AG10803 (cell line): ENCODE measurements at places on chromosomes 1 and 21.
A peak's percentile ranks its signal among the peaks of the same experiment; 100 is the strongest.

- no peak for DNase-seq
These were observed 78.0 kb downstream of the BCAR3 start for GRCh38 chr1:93603601-93604000.

- no peak for DNase-seq
These were observed 13.6 kb upstream of the CEP85 start for GRCh38 chr1:26220199-26220912.

- DNase-seq, result peak; percentile 90
These were observed 221.4 kb downstream of the HLX start for GRCh38 chr1:221100611-221101010.

DNA sequence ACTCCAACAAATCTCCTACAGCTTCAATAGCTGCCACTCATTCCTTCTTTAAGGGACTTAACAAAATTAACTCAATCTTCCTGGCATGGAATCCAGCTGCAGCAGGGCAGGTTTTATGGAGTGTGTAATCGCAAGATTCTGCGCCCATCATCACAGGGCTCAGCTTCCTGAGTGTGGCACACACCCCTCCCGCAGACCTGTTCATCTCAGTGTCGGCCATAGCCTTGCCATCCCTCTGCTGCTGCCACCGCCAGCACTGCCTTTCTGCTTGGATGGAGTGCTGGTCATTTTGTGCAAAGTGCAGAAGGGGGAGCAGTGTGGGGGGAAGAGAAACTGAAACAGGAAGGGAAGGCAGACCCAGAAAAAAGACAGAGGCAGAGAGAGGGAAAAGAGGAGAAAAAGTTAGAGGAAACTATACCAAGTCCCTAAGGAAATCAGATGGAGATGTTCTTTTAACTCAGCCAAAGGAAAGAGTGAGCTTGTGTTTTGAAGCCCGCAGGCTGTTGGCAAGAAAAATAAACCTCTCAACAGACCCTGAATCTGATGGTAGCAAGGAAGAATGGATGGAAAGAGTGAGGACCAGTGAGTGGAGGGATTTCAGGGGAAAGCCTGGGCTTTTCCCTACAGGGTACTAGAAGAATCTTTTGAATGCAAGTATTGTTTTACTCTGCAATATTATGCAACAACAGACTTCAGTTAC is 324.2 kb downstream of the SEC16B start:
- no peak for DNase-seq

DNA sequence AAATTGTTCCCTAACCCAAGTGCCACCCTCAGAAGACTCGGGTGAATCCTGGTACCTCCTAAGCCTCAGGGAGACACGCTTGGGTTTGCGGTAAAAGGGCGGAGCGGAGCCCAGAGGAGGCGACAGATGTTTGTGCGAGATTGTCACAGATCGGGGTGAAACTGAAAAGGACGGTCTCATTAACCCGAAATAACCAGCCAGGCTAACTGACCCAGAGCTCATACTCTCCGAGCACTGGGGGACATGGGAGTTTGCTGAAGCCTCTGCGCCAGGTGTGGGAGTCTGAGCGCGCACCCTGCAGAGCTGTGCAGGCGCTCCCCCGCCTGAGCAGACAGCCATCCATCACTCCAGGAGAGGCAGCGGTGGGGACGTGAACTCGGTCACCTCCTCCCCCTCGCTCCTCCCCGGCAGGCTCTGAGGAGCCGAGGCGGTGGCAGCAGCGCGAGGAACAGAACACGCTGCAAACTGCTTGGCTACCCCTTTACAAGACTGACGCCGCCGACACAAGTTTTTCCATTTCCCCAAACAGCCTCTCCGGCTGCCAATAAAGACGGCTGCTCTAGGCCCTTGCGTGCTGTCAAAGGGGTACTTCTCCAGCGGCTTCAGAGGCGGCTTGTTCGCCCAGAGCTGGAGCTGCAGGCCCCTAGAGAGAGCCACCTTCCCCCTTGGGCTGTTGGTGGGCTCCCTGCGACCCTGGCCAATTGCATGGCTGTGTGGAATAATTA is 43.5 kb downstream of the RRAGC start:
- DNase-seq, result no peak

GRCh38 chr1:14969006-14969405 is 184.5 kb upstream of the TMEM51 start:
- peak; percentile 23 for DNase-seq

- no peak for DNase-seq
These were observed 87.5 kb downstream of the RWDD3 start for GRCh38 chr1:95321531-95321930.

DNA sequence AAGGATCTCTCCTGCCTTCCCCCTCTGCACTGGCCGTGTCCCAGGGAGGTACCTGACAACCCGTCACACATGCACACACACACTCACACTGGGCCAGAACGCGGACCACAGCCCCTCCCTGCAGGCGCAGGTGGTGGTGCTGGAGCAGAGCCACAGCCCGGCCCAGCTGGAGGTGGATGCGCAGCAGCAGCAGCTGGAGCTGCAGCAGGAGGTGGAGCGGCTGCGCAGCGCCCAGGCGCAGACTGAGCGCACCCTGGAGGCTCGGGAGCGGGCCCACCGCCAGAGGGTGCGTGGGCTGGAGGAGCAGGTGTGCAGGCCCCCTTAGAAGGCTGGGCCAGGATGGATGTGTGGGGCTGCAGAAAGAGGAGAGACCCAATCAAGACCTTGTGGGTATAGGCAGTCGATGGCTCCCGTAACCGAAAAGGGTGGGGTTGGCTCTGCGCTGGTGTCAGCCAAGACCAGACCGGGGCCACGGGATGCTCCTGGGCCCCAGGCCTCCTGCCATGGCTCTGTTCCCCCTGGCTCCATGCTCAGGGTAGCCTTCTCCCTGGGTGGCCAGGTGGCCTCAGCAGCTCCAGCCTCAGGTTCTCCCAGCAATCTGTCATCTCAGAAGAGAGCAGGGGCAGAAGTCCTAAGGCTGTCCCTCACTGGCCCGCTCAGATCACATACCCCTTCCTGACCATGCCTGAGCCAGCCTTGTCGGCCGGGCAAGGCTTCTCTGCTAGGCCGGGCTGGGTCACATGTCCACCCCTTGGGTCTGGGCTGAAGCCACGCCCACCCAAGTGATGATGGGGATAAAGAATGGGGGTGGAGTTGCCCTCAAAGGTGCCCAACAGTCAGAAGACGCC is 8.9 kb downstream of the MFAP2 start:
- DNase-seq, result no peak

DNA sequence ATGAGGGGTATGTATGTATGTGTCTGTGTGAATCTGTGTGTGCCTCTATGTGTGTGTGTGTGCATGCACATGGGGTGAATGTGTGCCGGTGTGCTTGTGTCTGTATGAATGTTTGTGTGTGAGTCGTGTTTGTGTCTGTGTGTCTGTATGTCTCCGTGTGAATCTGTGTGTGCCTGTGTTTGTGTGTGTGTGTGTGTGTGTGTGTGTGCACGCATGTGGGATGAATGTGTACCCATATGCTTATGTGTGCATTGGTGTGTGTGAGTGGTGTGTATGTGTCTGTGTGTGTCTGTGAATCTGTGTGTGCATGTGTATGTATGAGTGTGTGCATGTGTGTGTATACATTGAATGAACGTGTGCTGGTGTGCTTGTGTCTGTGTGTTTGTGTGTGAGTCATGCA is 88.9 kb downstream of the MATN1 start:
- DNase-seq, result no peak

GRCh38 chr1:231508497-231508896 is 20.0 kb upstream of the TSNAX start:
- DNase-seq, result no peak

- DNase-seq, result peak; percentile 34
These were observed 676.1 kb downstream of the PTPRU start for GRCh38 chr1:29912425-29912824.

DNA sequence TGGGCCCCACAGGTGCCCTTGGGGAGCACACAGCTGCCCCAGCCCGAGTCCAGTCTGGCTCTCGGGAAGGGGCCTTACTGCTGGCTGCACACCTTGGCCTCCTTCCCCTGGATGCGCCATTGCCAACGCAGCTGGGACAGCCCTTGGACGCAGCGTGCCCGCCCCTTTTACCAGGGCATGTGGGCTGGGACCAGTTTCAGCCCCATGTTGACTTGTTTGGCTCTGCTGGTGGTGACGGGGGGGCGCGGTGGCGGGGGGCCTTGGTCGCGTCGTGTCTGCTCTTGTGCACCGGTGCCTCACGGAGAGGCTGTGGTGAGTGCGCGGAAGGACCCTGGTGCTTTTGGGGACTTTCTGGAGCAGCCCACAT is 19.6 kb downstream of the SKI start:
- no peak for DNase-seq

GRCh38 chr1:107934578-107934977 is 30.4 kb downstream of the VAV3 start:
- peak; percentile 18 for DNase-seq

- no peak for DNase-seq
These were observed 890.2 kb upstream of the B3GALT2 start for GRCh38 chr1:194076646-194077045.

GRCh38 chr1:93661829-93662474 is 19.7 kb downstream of the BCAR3 start:
- peak; percentile 86 for DNase-seq

GRCh38 chr1:161048949-161049722 is 3.4 kb upstream of the USF1 start:
- DNase-seq, result no peak

- peak; percentile 33 for DNase-seq
These were observed 34.7 kb downstream of the LRP8 start for GRCh38 chr1:53293123-53293522.

GRCh38 chr21:34908419-34909055 is 140.6 kb downstream of the RUNX1 start:
- peak; percentile 68 for DNase-seq

GRCh38 chr1:43549921-43550597 is 19.4 kb downstream of the PTPRF start:
- DNase-seq, result no peak

DNA sequence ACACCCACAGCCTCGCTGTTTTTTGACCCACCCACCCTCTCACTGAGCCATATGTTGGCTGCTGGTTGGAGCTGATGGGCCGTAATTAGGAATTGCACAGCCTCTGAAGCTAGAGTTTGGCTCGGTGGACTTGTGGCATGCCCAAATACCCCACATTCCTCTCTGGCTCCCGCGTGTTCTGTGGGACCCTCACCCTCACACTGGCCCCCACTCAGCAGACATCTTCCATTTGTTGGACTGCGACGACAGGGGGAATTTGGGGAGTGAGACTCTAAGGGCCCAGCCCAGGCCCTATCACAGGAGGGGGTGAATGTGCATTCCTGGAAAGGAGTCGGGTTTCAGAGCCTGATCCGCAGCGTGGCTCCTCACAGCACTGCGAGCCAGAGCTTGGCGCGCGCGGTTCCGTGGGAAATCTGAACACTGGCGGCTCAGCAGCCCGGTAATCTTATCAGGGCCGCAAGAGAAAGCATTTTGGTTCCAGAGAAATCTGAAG is 5.2 kb downstream of the RCSD1 start:
- DNase-seq, result no peak

- DNase-seq, result peak; percentile 84
These were observed 27.9 kb upstream of the NTPCR start for GRCh38 chr1:232922485-232922884.

DNA sequence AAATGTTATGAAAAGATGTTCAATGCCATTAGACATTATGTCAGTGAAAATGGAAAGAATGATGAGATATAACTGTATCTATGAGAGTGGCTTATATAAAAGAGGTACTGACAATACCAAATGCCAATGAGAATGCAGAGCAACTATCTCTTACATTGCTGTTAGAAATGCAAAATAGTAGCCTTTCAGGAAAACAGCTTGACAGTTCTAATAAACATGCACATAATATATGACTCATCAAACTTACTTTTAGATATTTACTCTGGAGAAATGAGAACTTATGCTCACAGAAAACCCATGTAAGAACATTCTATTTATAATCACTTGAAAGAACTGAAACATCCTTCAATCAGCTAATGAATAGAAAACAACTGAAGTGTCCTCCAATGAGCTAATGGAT is 996.7 kb upstream of the ADGRL4 start:
- DNase-seq, result no peak

- DNase-seq, result no peak
These were observed 5.9 kb downstream of the MAN1C1 start for GRCh38 chr1:25622531-25622930.

DNA sequence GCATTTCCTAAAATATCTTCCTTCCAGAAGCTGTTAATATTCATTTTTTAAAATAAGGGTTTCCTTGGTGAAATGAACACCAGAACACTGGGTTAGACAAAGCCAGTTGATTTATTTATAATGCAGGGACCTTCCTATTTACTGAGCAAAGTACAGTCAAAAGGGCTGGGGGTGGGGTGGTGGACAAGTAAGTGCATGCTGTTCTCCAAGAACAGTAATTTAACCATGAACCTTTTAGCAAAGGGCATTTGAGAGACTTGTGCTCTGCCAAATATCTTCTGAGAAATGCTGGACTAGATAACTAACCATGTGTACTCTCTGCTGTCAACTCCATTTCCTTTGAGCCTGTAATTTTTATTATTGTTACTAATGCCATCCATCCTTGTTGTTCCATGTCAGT is 100.2 kb downstream of the OMA1 start:
- DNase-seq, result no peak

- no peak for DNase-seq
These were observed 43.9 kb downstream of the NOS1AP start for GRCh38 chr1:162113419-162113818.

DNA sequence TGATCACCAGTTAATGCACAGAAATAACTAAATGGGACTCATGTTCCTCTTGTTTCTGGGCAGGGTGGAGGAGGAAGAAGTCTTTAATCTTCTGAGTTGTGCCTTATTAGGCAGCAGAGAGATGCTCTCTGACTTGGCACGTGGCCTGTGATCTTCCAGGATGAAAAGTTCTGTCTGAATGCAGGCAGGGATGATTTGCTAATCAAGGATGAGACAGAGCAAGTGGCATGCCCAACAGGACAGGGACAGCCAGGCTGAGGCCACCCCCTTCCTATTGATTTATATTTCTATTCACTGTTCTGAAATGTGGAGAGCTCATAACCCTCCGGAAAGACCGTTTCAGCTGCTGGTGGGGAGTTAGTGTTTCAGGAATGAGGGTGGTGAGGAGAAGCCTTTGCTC is 477.8 kb upstream of the CAMK1G start:
- DNase-seq, result no peak

DNA sequence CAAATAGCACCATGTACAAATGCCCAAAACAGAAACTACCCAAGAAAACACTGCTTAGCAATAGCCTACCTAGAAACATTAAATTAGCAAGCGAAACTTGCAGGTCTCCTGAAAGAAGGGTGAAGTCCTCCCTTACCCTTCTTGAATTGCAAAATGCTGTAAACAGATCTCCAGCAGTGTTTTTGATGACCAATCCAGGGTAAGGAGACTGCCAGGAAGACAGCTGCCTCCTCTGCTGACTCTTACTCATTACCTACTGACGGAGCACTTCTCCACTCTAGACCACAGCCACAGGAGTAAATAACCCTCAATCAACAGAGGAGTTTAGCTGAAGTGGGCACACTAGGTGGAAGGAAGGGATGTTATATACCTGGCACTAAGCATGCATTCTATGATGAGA is 32.2 kb upstream of the GADD45A start:
- peak; percentile 81 for DNase-seq

- DNase-seq, result peak; percentile 26
These were observed 15.2 kb downstream of the H6PD start for GRCh38 chr1:9249534-9250410.

DNA sequence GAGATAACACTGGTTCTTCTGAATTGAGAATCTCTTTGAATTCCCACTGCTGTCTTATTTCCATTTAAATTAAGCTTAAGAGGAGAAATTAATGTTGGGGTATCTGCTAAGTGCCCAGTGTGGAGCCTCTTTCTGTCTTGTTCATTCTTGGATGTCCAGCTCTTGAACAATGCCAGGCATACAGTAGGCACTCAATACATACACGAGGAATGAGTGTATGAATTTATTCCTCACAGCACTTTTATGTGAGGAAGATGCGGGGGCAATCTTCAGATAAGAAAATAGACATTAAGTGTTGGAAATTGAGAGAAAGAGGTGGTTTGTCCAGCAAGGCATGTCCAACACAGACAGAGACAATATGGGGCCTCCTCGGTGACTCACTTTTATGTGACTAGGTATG is 11.8 kb upstream of the ATF3 start:
- no peak for DNase-seq
